Left lung (tissue), 14 donors: ENCODE measurements at places on chromosomes 12 and 14. TPM values are rescaled to one million over a fixed set of nuclear protein-coding genes. Genes with fewer than 3 reads are reported as not detected.
A peak's percentile ranks its signal among the peaks of the same experiment; 100 is the strongest.

- DNase-seq, result no peak
Observed at GRCh38 chr14:22143363-22143762, 445.7 kb downstream of the DAD1 start.

DNA sequence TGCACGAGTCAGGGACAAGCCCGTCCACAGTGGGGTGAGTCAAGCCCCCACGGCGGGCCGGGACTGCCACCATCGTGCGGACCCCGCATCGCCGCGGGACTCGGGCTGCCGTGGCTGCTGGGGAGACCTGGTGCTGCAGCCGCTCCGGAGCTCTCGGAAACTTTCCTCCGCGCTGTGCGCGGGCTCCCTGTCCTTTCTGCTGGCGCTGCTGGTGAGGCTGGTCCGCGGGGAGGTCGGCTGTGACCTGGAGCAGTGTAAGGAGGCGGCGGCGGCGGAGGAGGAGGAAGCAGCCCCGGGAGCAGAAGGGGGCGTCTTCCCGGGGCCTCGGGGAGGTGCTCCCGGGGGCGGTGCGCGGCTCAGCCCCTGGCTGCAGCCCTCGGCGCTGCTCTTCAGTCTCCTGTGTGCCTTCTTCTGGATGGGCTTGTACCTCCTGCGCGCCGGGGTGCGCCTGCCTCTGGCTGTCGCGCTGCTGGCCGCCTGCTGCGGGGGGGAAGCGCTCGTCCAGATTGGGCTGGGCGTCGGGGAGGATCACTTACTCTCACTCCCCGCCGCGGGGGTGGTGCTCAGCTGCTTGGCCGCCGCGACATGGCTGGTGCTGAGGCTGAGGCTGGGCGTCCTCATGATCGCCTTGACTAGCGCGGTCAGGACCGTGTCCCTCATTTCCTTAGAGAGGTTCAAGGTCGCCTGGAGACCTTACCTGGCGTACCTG, 1.1 kb downstream of the PDE3A start:
- DNase-seq, result peak; percentile 65

DNA sequence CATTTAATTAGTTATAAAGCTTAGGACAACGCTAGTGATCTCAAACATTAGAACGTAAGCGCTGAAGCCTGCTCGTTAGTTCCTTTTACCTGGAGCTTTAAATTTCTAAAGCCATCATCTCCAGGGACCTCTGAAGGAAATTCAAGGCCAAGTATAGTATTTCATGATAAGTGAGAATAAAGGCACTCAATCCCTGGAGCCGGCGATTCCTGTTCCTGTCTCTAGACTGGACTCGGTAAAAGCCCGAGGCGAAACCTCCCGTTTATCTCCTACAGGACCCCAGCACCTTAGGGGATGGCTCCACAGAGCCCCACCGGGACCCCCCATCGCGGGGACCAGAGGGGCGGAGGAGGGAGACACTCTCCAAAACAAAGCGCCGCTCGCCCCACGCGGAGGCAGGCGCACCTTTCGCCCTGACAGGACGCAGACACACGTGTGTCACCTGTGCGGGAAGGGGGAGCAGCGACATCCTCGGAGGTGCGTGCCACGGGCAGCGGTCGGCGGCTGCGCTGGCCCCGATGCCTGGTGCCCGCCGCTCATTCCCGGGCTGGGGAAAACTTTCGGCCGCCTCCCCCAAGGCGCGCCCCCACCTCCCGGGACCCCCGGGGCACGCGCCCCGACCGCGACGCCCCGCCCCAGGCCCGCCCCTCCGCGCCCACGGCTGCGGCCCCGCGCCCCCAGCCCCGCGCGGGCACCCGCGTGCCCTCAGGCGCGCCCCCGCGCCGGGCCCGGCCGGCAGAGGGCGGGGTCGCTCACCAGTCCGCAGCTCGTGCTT, 678 bp downstream of the RPS6KA5 start:
- peak; percentile 54 for DNase-seq

DNA sequence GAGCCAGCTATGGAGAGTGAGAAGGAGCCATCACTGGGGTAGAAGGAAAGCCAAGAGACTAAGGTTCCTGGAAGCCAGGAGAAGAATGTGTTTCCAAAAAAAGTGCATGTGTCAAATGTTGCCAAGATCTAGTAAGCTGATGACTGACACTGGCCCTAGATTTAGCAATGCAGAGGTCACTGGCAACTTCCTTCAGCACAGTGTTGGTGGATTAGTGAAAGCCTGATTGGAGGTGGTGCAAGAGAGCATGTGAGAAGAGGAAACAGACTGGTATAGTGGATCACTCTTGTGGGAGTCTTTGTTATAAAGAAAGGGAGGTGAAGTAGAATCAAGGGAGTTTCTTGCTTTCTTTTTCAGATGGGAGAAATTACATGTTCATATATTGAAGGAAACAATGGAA, 34.1 kb upstream of the CHGA start:
- DNase-seq, result no peak

DNA sequence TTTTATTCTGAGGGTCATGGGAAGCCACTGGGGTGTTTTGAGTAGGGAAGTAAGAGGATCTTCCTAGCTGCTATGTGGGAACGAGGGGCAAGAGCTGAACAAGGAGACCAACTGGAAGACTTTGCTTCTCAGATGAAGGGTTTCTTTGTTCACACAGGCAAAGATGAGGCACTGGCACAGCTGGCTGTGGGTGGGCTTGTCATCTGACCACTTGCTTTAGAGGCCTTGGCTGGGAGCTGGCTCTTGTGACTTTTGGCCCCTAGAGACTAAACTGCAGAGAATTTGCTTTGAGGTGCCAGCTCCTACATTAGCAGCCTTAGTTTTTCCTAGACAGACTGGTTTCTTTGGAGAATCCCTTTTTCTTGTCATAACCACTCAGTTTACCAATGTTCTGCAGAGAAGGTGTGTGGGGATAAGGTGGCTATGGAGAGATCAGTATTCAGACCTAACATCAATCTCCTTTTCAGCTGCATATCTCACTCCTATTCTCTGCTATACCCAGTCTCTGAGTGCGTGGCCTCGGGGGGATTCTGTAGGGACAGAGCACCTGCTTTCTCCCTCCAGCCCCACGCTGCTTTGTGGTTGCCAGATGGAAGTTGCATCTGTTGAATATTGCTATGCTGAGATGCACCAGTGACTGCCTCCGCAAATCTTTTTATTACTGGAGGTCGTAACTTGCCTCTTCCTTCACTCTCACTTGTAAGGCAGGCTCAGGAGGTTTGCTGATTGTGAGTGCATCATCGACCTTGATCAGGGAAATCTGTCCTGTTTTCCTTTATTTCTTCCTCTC, 12.7 kb downstream of the PPP2R5C start:
- no peak for DNase-seq

Gene TECPR2
- total RNA-seq, result 26.1 TPM

DNA sequence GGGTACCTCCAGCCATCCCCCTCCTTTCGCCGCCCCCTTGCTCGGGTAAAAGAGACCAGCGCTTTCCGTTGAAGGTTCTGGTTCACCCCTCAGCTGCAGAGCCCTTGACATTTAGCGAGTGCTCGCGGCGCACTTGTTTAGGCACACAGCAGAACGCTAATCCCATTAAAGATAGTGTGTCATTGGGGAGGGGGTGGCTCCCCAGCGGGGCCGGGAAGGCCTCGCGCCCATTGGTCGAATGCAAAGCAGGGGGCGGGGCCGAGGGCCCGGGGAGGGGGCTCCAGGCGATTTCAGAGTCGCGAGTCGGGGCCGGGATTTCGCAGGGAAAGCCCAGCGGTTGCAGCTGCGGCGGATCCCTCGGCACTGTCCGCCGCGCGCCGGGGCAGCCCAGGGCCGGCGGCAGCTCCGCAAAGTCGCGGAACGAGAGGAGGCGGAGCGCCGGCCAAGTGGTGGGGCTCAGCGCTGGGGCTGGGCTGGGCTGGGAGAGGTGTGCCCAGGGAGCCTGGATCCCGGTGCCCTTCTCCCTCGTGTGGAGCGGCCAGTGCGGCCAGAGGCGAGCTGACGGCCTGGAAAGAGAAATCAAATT, 122.9 kb downstream of the TSPAN9 start:
- peak; percentile 70 for DNase-seq

Gene TAS2R10
- 0.37 TPM for total RNA-seq

DNA sequence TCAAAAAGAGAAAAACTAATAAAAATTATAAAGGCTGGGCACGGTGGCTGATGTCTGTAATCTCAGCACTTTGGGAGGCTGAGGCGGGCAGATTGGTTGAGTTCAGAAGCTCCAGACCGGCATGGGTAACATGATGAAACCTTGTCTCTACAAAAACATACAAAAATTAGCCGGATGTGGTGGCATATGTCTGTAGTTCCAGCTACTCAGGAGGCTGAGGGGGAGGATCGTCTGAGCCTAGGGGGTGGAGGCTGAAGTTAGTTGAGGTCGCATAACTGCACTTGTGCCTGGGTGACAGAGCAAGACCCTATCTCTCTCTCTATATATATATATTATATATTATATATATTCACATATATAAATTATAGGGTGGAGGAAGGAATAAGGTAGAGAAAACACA, 32.5 kb upstream of the ANO2 start:
- no peak for DNase-seq

- DNase-seq, result no peak
Observed at GRCh38 chr14:77036484-77037214, 8.1 kb upstream of the IRF2BPL start.

Gene HOXC4
- 0.68 TPM for total RNA-seq

Gene RBM25
- 52.7 TPM for total RNA-seq
